ENCODE measurements at places on chromosomes 16 and 17. TPM values are rescaled to one million over a fixed set of nuclear protein-coding genes. Genes with fewer than 3 reads are reported as not detected.
A peak's percentile ranks its signal among the peaks of the same experiment; 100 is the strongest.

DNA sequence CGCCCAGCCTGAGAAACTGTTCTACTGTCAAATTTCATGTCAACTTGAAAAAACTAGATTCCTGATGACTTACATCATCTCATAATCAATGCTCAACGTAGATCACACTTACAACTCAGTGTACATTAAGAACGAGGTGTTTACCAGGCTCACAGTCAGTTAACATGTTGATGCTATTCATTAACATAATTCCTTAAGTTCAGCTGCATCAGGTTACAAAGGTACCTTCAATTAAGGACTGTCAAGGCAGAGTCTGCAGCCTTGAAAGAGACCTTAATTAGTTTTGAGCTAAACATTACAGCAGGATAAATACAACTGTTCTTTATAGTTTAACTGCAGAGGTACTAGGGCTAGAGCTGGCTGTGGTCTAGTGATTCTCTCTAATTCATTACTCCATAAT is 1.9 kb downstream of the GNA13 start:
- peaks cover 37% of the 10 kb centered on the region for H3K36me3 ChIP-seq
- DNase-seq = no peak
- peak overlapping the region; percentile 94 for H3K4me3 ChIP-seq
- no peaks in the 10 kb centered on the region for H3K27me3 ChIP-seq

- peak overlapping the region; percentile 92 for H3K27ac ChIP-seq
- DNase-seq = no peak
- no peaks in the 10 kb centered on the region for H3K27me3 ChIP-seq
- H3K4me1 ChIP-seq = peaks cover 35% of the 10 kb centered on the region
- H3K4me3 ChIP-seq = peak overlapping the region; percentile 86
Measured at GRCh38 chr17:8289103-8289397, 580 bp downstream of the RANGRF start.

GRCh38 chr17:64773836-64774761 is 112.0 kb upstream of the SMURF2 start:
- no peak overlapping the region for H3K27ac ChIP-seq
- H3K4me3 ChIP-seq = no peak overlapping the region
- H3K4me1 ChIP-seq = peaks cover 11% of the 10 kb centered on the region
- peaks cover 7% of the 10 kb centered on the region for H3K36me3 ChIP-seq
- H3K27me3 ChIP-seq = peaks cover 4% of the 10 kb centered on the region
- DNase-seq = no peak

- DNase-seq = peak; percentile 58
- peak overlapping the region; percentile 59 for H3K4me3 ChIP-seq
- H3K4me1 ChIP-seq = peaks cover 50% of the 10 kb centered on the region
- H3K36me3 ChIP-seq = peaks cover 1% of the 10 kb centered on the region
Measured at GRCh38 chr16:56860226-56861020, 4.6 kb upstream of the SLC12A3 start.

Gene PYY
- 0.36 TPM for total RNA-seq

Gene PIMREG
- 8.0 TPM for total RNA-seq

GRCh38 chr17:17525956-17526355 is 29.8 kb upstream of the RASD1 start:
- no peaks in the 10 kb centered on the region for H3K27me3 ChIP-seq
- no peak for DNase-seq
- H3K4me1 ChIP-seq = no peaks in the 10 kb centered on the region
- H3K27ac ChIP-seq = no peak overlapping the region
- no peaks in the 10 kb centered on the region for H3K36me3 ChIP-seq
- H3K4me3 ChIP-seq = no peak overlapping the region

Gene AHSP
- not detected for total RNA-seq

GRCh38 chr17:57355090-57355859 is 99.0 kb downstream of the MSI2 start:
- no peaks in the 10 kb centered on the region for H3K27me3 ChIP-seq
- H3K4me3 ChIP-seq = no peak overlapping the region
- H3K27ac ChIP-seq = no peak overlapping the region
- DNase-seq = no peak

Gene ALOX12
- not detected for total RNA-seq

DNA sequence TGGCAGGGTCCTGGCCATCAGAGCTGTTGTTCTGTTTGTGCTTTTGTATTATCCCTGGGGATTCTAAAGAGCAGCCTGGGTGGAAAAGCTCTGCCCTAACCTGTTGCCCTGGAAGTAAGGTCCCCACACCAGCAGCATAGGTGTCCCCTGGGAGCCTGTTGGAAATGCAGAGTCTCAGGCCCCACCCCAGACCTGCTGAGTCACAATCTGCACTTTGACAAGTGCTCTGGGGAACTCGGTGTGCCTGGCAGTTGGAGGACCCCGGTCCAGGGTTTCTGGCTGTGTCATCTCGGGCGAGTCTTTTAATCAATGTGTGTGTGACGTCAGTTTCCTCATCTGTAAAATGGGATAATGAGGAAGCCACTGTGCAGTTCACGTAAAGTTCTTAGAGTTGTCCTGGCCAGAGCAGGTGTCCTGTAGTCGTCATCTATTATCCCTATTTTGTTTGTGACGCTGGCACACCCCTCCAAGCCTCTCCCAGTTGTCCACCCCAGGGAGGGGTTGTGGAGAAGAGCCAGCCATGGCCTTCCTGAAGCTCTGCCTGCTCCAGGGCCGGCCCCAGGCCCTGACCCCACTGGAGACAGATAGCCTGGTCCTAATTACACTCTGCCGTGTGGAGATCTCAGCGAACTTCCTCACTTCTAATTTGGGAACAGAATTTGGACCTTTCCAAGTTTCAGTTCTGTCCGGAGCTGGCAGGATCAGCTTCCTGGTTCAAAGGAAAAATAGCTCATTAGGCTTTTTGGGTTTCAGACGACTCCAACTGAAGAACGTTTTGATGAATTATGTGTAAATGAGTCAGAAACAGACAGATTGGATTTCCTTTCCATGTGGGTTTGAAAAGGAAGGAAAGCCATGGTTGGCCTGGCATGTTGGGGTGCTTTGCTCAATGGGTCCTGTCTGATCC is 295.7 kb upstream of the FOXF1 start:
- no peak overlapping the region for H3K4me3 ChIP-seq
- DNase-seq = no peak
- peaks cover 1% of the 10 kb centered on the region for H3K27me3 ChIP-seq
- no peak overlapping the region for H3K27ac ChIP-seq

GRCh38 chr17:16583781-16584180 is 14.8 kb upstream of the ZNF287 start:
- H3K36me3 ChIP-seq = peaks cover 2% of the 10 kb centered on the region
- peaks cover 32% of the 10 kb centered on the region for H3K27me3 ChIP-seq
- no peak for DNase-seq
- no peak overlapping the region for H3K27ac ChIP-seq
- H3K4me3 ChIP-seq = peak overlapping the region; percentile 80
- H3K4me1 ChIP-seq = peaks cover 18% of the 10 kb centered on the region

Gene PRSS33
- total RNA-seq = not detected

- peak overlapping the region; percentile 18 for H3K27ac ChIP-seq
- peaks cover 25% of the 10 kb centered on the region for H3K27me3 ChIP-seq
- peak; percentile 24 for DNase-seq
- H3K36me3 ChIP-seq = no peaks in the 10 kb centered on the region
Measured at GRCh38 chr17:36188891-36189306, 7.7 kb downstream of the CCL3L1 start.

GRCh38 chr17:63826468-63827001 is 696 bp upstream of the PSMC5 start:
- H3K36me3 ChIP-seq = peaks cover 78% of the 10 kb centered on the region
- H3K27ac ChIP-seq = peak overlapping the region; percentile 98
- peak overlapping the region; percentile 96 for H3K4me3 ChIP-seq
- no peak for DNase-seq
- H3K4me1 ChIP-seq = peaks cover 75% of the 10 kb centered on the region

Gene NOD2
- total RNA-seq = 7.3 TPM

- H3K27ac ChIP-seq = no peak overlapping the region
- no peak for DNase-seq
- H3K4me1 ChIP-seq = peaks cover 8% of the 10 kb centered on the region
- peaks cover 21% of the 10 kb centered on the region for H3K27me3 ChIP-seq
Measured at GRCh38 chr17:44922746-44923470, 7.6 kb upstream of the GFAP start.

Gene TPSG1
- not detected for total RNA-seq

DNA sequence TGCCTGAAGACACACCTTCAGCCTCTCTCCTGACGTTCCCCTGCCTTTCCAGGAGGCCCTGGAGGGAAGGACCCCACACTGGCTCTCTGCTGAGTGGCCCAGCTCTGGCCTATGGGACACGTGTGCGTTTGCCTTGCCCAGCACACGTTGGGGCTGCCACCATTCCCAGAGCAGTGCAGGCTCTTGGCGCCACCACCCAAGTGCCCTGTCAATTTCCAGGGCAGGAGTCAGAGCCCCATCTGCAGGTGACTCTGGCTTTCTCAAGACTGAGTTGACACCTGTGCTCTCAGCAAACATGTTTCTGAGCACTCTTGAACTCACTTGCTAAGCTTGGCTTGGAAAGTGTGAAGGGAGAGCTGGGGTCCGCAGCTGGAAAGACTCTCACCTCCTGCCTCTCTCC is 4.7 kb upstream of the IRF8 start:
- no peak overlapping the region for H3K27ac ChIP-seq
- peaks cover 36% of the 10 kb centered on the region for H3K27me3 ChIP-seq
- H3K36me3 ChIP-seq = no peaks in the 10 kb centered on the region
- peaks cover 33% of the 10 kb centered on the region for H3K4me1 ChIP-seq

DNA sequence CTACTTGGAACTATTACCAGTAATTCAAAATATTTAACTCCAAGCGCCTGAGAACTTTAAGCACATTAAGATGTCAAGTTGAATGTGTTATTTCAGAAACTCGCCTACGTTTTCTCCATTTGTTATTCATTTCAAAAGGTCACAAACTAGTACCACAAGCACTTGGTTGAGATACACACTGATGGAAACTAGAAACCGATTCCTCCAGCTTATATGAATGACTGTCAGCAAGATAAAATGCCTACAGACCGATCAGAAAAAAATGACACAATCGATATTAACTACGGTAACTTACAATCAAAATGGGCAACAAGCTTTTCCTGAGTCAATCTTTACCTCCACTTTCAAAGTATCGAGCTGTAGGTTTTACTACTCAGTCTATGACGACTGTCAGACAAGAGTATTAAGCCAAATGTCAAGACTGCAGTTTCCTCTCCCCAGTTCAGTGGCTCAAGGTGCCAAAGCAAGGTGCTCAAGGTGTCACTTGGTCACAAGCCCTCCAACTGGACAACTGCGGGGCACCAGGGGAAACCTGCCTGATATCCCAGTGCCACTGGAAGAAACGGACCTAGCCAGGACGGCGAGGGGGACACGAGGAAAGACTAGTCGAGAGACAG is 678 bp downstream of the SRP68 start:
- peak overlapping the region; percentile 98 for H3K27ac ChIP-seq
- H3K4me3 ChIP-seq = peak overlapping the region; percentile 97
- H3K27me3 ChIP-seq = peaks cover 22% of the 10 kb centered on the region
- H3K36me3 ChIP-seq = peaks cover 21% of the 10 kb centered on the region
- DNase-seq = peak; percentile 16
- H3K4me1 ChIP-seq = peaks cover 36% of the 10 kb centered on the region

Gene IGSF6
- not detected for total RNA-seq

GRCh38 chr17:49635121-49635520 is 42.8 kb downstream of the SPOP start:
- no peak overlapping the region for H3K27ac ChIP-seq
- peaks cover 12% of the 10 kb centered on the region for H3K4me1 ChIP-seq
- DNase-seq = no peak

Gene POLR3K
- total RNA-seq = 90.6 TPM

Gene SLC13A5
- not detected for total RNA-seq

GRCh38 chr16:58154345-58154744 is 25.2 kb upstream of the CFAP20 start:
- no peaks in the 10 kb centered on the region for H3K27me3 ChIP-seq
- H3K36me3 ChIP-seq = peaks cover 5% of the 10 kb centered on the region
- H3K4me3 ChIP-seq = no peak overlapping the region

Gene CD19
- total RNA-seq = not detected

GRCh38 chr16:89163297-89163696 is 8.3 kb upstream of the CDH15 start:
- no peak overlapping the region for H3K4me3 ChIP-seq
- H3K36me3 ChIP-seq = no peaks in the 10 kb centered on the region
- no peak overlapping the region for H3K27ac ChIP-seq
- no peak for DNase-seq
- no peaks in the 10 kb centered on the region for H3K4me1 ChIP-seq

GRCh38 chr16:57024894-57025680 is 35.7 kb downstream of the NLRC5 start:
- no peak overlapping the region for H3K4me3 ChIP-seq
- H3K27me3 ChIP-seq = no peaks in the 10 kb centered on the region
- H3K4me1 ChIP-seq = peaks cover 87% of the 10 kb centered on the region
- no peak for DNase-seq
- peaks cover 78% of the 10 kb centered on the region for H3K36me3 ChIP-seq

DNA sequence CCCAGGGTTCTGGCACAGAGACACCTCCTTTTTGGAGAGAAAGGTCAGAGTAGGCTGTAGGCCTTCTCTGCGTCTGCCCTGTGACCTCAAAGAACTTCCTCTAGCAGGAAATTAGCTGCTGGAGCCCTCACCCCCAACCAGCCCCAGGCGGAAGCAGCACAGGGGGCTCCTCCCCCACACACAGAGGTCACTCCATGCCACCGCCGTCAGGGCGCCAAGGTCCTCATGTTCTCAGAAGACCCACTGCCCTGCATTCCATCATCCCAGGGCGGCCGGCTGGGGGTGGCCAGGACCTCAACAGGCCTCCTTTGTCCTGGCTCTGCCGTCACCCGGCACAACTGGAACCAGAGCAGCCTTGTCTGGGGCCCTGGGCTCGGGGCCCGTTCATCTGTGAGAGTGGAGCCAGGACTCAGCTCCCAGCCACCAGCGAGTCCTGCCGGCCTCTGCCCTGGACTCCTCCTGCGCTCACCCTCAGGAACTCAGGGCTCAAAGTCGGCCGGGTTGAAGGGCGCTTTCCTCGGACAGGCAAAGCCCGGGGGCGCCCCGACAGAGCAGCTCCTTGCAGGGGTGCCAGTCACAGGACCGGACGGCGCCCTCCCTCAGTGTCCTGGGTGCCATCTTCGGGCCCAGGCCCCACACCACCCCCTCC is 1.2 kb downstream of the TMC6 start:
- no peaks in the 10 kb centered on the region for H3K27me3 ChIP-seq
- H3K4me1 ChIP-seq = peaks cover 48% of the 10 kb centered on the region
- peak overlapping the region; percentile 87 for H3K27ac ChIP-seq
- DNase-seq = peak; percentile 67

- peaks cover 4% of the 10 kb centered on the region for H3K4me1 ChIP-seq
- no peak overlapping the region for H3K4me3 ChIP-seq
- no peak for DNase-seq
- peaks cover 7% of the 10 kb centered on the region for H3K27me3 ChIP-seq
- no peak overlapping the region for H3K27ac ChIP-seq
- H3K36me3 ChIP-seq = no peaks in the 10 kb centered on the region
Measured at GRCh38 chr16:66155933-66156332, 210.6 kb upstream of the CDH5 start.

DNA sequence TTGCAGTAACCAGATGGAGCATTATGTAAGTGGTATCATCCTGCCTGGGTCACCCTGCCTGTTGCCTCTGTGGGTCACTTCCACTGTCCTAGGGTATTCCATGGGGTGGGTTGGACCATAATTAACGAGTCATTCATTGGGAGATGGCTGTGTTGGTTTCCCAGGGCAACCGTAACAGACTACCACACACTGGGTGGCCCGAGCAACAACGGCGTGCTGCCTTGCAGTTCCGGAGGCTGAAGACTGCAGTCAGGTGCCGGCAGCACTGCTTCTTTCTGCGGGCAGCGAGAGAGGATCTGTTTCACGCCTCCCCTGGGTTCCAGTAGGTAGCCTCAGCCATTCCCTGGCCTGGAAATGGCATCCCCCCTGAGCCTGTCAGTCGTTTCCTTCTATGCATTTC is 28.9 kb upstream of the CMIP start:
- H3K4me1 ChIP-seq = no peaks in the 10 kb centered on the region
- DNase-seq = no peak
- no peak overlapping the region for H3K27ac ChIP-seq
- H3K4me3 ChIP-seq = no peak overlapping the region
- no peaks in the 10 kb centered on the region for H3K36me3 ChIP-seq

Gene DHRS7C
- total RNA-seq = not detected

All from activated T-helper 1 cell treated with anti-CD3 and anti-CD28 coated beads, Interleukin-12 subunit alpha, Interleukin-12 subunit beta, Interleukin-2, Interleukin-4 antibody, amounts not matched to agents 30 ng/mL and 10 ng/mL and 1 ng/mL, durations not matched to agents 14 hours and 24 hours and 36 hours (primary cell).